ENCODE measurements at places on chromosomes 11 and 22.
A peak's percentile ranks its signal among the peaks of the same experiment; 100 is the strongest.

DNA sequence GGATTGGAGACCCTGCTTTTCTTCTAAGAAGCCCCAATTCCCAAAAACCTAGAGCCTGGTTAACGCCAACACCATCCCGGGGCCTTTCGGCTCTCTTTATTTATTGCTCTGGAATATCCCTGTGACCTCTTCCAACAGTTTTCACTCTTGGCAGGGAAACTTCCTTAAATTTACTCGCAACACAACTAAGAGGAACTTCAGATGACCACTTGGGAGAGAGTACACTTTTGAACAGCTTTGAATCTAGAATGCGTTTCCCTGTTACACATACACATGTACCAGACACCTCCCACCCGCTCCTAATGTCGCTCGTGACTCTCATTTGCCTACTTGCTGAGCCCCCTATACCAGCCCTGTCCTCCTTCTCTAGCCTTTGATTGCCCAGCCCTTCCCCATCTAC, 19.4 kb downstream of the TUBA8 start:
- no peak for DNase-seq

DNA sequence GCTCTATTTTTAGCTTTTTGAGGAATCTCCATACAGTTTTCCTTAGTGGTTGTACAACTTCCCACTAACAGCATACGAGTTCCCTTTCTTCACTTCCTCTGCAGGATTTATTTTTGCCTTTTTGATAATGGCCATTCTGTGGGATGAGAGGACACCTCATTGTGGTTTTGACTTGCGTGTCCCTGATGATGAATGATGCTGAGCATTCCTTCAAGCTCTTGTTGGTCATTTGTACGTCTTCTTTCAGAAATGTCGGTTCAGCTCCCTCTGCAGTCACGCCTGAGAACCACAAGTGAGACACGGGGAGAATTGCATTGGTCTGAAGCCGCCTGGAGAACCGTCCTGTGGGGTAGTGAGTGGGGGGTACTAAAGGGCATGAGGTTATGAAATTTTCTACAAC, 2.0 kb upstream of the KRTAP5-10 start:
- no peak for DNase-seq

GRCh38 chr22:26983311-26983710, 325.9 kb downstream of the MIAT start:
- DNase-seq, result no peak

- DNase-seq, result no peak
Observed at GRCh38 chr11:12993626-12994025, 15.5 kb upstream of the RASSF10 start.

DNA sequence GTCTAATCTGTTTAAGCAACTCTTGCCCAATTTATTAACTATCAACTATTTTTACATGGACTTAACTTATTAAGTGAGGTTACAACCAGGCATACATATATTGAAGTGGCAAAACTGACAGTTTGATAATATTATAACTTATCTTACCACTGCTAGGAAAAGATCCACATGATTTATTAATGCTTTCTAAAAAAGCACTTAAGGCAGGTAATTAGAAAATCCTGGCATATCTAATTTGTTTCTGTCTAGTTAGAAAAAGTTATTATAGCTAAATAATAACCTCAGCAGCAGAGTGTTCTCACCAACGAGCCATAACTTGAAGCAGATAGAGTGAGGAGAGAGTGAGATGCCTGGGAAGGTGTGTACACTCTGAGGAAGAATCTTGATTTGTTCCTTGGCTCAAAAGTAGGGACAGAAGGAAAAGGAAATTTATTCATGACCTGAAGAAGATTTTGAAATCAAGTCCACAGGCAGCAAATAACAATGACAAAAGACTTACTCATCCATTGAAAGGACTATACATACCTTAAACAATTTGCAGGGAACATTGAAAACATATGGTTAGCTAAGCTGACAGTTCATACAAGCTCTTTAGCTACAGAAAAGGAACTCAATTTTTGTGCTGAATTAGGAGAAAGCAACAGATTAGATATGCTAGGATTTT, 7.1 kb upstream of the MUC15 start:
- DNase-seq, result no peak

GRCh38 chr11:69305885-69306540, 12.1 kb downstream of the MYEOV start:
- no peak for DNase-seq

- DNase-seq, result peak; percentile 67
Observed at GRCh38 chr11:67356864-67357561, 3.7 kb upstream of the POLD4 start.

DNA sequence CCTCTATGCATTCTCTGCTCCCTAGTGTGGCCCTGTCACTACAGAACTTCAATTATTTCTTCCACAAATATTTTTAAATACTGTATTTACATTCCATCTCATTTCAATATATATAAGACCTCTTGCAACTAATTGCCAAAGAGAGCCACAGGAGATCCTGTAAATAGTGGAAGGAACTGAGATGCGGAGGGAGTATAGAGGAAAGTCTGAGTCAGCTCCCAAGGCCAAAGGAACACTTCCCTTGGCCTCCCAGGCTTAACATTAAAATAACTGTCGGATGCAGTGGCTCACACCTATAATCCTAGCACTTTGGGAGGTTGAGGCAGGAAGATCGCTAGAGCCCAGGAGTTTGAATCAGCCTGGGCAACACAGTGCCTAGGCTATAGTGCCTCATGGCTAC, 31.2 kb downstream of the RBFOX2 start:
- no peak for DNase-seq

DNA sequence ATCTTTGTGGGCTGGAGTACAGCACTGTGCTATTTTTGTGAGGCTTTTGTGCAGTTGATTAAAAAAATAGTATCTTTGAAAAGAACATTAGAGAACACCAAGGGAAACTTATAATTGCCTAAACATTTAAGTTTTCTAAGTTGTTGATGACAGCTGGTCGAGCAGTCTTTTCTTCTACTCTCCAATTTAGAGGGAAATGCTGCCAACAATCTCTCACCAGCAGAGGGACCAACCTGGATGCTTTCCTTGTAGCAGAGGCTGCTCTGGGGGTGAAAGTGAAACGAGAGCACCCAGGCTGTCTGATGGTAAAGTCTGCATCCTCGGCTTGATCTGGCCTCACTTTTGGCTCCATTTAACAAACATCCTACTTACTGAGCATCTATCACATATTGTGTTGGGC, 1286.5 kb upstream of the TENM4 start:
- DNase-seq, result peak; percentile 14

GRCh38 chr11:5940748-5941147, 1.3 kb upstream of the OR56A3 start:
- no peak for DNase-seq

- no peak for DNase-seq
Observed at GRCh38 chr22:20765938-20766337, 8.0 kb upstream of the SERPIND1 start.

GRCh38 chr11:2728663-2729332, 29.0 kb upstream of the KCNQ1OT1 start:
- DNase-seq, result no peak

DNA sequence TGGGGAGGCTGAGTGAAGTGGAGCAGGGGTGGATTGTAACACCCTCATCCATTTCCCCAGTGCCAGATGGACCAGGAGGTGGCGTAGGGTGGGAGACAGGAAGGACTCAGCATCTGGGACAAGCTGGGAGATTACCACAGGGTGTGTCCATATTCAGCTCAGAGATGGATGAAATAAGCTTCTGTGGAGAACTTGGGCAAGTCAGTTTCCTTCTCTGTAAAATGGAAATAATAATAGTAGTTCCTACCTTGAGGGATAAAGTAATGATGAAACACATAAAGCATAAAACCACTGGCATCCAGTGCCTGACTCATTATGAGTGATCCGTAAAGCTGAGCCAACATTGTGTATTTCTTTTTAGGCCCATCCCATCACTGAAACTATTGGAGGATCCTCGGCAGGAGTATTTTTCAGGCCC, 607 bp upstream of the ROBO4 start:
- peak; percentile 89 for DNase-seq

GRCh38 chr11:69434471-69434931, 47.0 kb upstream of the LINC01488 start:
- no peak for DNase-seq

DNA sequence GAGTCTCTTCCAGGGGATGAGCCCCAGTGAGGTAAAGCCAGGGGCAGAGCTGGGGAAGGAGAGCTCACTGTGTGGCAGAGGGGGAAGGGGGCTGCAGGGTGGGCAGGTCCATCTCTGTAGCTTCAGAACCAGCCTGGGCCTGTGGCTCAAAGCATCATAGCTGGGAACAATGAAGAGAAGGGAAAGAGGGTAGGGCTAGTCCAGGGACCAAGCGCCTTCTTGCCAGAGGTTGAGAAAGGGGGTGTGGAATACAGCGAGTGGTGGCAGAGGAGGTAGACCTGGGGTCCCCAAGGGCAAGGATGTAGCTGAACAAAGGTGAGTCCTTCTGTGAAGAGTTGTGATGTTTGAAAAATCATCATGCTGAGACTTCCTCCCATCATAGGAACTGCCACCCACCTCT, 1.2 kb upstream of the PLA2G3 start:
- no peak for DNase-seq

GRCh38 chr11:46738887-46739286, 19.9 kb downstream of the F2 start:
- no peak for DNase-seq

DNA sequence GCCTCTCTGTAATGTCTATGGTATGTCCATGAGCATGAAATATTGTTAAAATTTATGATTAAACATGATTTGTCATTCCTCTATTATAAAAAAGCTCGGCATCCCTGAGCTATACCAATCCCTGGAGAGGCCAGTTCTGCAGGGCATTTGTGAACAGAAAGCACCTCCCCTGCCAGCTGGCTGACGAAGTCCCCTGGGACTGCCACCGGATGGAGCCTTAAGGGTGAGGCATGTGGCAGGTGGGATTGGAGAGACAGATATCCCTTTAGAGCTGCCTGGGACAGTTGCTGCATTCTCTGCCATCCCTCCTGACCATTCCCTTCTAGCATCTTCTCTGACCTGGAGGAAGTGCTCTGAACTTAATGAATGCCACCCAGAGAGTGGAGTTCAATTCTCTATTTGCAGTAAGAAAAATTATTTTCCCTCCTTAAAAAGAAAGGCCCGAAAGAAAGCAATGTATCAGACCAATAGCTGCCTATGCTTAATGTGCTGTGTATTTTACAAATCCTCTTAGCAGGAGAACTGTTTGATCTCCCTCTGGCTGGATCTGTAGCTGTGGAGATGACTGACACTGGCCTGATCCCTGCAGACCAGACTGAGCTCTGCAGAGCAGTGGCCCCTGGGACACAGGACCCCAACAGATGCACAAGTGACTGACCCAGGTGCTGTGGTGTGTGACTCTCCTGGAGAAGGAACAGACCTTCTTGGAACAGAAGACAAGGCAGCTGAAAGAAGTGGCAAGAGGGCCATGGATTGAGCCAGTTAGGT, 219.0 kb upstream of the NAV2 start:
- DNase-seq, result no peak

GRCh38 chr11:63680834-63681320, 423 bp upstream of the RTN3 start:
- DNase-seq, result no peak

- no peak for DNase-seq
Observed at GRCh38 chr11:19345519-19345847, 104.7 kb upstream of the E2F8 start.

- DNase-seq, result no peak
Observed at GRCh38 chr22:45129703-45130524, 33.8 kb upstream of the NUP50 start.

DNA sequence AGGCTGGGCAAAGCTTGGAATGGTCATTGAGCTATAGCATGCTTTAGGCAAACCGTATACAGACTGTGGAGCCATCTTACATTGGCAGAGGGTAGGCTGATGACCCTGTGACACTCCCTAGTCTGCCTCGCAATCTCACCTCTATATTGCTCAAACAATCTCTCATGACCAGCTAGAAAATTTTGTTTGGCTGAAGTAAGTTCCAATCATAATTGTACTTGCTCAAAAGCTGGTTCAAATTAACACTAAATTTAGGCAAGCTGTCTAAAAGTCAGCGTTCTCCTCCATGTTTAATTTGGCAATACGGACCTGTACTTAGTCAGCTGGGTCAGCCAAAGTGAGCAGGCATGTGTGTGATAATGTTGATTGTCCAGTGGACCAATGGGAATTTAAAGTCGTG, 133.0 kb downstream of the SWAP70 start:
- DNase-seq, result no peak

DNA sequence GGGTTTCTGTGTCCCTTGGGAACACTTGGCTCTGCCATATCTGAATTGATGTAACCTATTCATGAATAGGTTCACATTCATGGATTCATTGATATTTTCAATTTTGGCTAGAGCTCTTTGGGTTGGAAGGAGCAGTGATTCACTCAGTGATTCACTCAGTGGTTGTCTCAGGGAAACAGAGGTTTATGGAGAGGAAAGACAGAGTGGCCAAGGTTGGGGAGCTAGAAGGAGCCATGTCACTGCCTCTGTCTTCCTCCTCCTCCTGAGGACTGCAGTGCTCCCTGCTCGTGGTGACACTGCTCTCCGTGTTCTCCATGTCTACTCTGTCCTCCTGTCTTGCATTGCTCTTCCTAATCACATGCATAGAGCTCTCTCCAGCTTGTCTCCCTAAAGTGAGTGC, 17.4 kb downstream of the CEP164 start:
- no peak for DNase-seq

- DNase-seq, result peak; percentile 82
Observed at GRCh38 chr11:57335343-57336110, at the start of gene SSRP1. SSRP1 (minus strand) TSS chr11:57335892; CDS start chr11:57335121, 771 bp downstream.

DNA sequence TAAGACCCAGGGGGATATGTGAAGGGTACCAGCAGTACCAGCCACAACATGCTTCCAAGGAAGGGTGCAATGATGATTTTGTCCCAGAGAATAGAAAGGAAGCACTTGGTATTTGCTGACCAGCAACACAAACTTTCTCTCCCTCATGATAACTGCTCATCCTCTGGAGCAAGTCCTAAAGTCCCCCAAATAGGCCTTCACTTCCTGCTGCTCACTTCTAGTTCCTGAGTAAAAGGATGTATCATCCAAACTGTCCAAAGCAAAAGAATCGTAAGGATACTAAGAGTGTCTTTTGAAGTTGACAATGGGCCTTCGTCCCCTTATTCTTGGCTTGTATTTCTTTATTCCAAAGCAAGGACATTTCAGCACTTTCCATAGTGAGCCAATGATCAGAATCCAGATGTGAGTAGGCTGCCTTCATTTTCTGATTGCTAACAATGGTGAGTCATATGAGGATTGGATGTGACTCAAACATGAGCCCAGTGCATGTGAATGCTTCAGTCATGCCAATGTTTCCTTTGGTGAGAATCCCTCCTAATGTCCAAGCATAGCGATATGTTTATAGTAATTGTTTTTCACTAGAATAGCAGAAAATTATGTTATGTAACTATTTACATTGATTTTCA, 243.4 kb upstream of the POU2AF2 start:
- DNase-seq, result peak; percentile 52

DNA sequence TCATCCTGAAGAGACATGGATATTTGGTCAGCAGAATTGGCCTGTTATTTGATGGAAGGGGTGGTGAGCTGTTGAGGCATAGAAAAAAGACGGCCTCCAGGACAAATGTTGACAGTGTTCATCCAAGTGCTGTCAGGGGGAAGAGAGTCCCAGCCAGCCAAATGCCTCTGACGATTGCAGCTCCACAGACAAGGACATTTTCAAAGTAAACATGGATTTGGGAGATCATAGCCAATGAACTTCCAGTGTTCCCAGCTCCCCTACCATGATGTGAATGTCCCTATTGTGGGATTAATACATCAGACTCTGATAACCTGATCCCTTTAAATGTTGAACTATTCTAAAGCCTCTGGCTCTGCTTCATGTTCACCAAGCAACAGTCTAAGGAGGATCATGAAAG, 31.2 kb upstream of the PSMA1 start:
- no peak for DNase-seq

Measured in NCI-H226 (cell line).